ENCODE measurements at places on chromosomes 4 and X. TPM values are rescaled to one million over a fixed set of nuclear protein-coding genes. Genes with fewer than 3 reads are reported as not detected.

Gene MAGEE2
- total RNA-seq, result not detected

DNA sequence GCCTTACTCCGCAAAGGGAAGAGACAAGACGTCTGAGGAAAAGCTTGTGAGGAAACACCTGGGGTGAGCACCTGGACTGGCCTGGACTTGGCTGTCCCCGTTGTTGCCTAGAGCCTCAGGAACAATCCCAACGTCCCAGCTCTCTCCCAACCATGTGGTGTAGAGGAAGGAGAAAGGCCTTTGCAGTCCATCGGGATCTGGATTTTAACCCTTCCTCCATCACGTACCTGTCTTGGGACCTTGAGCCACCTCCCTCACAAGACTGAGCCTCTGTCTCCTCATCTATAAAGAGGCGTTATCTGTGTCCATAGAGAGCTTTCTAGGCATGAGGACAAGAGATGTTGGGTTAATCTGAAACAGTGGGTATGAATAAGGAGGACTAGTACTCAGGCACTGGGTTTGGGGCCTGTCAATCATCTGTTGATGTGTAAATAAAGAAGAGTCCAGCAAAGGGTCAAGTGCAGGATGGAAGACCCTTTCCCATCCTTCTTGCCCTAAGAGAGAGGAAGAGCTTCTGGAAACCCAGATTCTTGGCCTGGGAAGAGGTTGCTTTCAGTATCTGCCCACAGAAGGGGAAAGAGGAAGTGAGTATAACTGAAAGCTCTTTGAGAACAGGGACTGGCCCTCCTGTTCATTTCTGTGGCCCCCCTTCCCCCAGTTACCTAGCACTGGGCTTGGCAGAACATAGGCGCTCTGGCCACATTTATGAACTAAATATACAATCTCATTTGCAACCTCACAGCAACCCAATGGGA, 137.1 kb downstream of the PJA1 start:
- H3K36me3 ChIP-seq, result no peaks in the 10 kb centered on the region
- no peak overlapping the region for H3K4me3 ChIP-seq
- no peak overlapping the region for H3K27ac ChIP-seq
- H3K27me3 ChIP-seq, result no peaks in the 10 kb centered on the region

Gene FBXL5
- total RNA-seq, result 133 TPM

GRCh38 chr4:19971829-19972228, 279.9 kb upstream of the SLIT2 start:
- H3K36me3 ChIP-seq, result no peaks in the 10 kb centered on the region
- DNase-seq, result no peak
- no peak overlapping the region for H3K27ac ChIP-seq
- no peaks in the 10 kb centered on the region for H3K4me1 ChIP-seq
- H3K4me3 ChIP-seq, result no peak overlapping the region
- H3K27me3 ChIP-seq, result no peaks in the 10 kb centered on the region

All from tibial nerve (tissue), 4 donors.